CD8-positive, alpha-beta T cell (primary cell): ENCODE measurements at places on chromosomes 12 and 14.

DNA sequence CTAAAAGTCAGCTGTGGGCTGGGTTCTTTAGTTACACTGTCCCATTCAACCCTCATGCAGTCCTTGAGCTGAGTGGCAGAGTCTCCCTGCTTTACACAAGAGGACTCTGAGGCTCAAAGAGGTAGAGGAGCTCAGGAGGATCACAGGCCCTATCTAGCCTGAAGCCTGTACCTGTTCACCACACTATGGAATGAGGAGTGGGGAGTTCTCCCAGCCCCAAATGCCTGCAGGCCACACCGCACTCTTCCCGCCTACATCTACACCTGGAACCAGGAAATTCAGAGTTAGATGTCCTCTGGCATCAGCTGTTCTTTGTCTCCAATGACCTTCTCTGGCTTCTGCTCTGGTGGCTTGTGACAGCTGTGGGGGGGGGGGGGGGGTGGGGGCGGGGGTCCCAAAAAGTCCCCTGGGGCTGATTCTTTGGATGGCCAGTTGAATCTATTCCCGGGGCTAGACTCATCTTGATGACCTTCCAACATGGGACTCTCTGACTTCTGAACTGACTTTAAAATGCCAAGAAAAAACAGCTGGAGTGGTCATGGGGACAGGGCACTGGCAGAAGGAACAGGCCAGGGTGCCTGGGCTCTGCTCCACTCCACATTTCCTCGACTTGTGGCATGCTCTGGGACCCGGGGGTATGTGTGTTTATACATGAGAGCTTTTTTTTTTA lies 30.6 kb downstream of the RIN3 start:
- DNase-seq: no peak

DNA sequence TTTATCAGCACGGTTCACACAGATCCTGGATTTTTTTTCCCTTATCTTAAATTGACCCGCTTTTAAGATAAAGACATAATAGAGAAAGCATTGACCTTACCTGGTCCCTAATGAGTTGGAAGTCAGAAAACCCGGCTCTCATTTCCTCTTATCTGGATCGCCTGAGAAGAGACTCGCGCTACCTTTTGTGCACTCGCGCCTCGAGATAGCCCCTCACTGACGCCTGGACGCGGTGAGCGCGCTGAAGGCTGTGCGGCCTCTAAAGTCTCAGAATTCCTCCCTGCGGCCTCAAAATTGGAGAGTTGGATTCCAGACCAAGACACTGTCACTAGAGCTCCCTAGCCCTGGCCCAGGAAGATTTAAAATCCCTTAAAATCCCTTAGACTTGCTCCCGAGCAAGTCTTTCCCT lies 7.0 kb downstream of the NKX2-1 start:
- DNase-seq: no peak

DNA sequence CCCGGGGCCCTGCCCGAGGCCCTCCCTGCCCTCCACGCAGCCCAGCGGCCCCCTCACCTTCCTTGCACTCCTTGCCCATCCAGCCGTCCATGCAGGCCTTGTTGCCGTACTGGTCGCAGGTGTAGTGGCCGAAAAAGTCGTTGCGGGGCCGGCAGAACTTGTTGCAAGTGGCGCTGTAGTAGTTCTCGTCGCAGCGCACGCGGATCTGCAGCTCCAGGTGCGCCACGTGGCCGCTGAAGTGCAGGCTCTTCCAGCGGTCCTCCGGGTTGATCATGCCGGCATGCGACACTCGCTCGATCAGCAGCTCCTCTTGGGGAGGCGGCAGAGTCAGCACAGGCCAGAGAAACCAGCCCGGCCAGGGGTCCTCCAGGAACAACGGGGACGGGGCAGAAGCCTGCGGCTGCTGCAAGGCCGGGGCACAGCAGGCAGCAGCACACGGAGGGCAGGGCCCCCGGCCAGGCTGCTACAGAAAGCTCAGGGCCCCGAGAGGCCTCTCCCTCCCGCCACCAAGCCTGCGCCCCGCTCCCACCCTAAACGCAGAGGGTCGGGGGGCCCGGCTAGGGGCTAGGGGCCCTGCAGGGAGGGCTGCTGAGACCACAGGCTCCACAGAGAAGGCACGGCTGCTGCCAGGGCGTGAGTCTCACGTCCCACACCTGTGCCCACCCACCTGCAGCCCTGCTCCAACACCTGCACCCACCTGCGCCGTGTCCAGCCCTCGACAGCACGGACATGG lies 12.7 kb downstream of the JAG2 start:
- DNase-seq: no peak

DNA sequence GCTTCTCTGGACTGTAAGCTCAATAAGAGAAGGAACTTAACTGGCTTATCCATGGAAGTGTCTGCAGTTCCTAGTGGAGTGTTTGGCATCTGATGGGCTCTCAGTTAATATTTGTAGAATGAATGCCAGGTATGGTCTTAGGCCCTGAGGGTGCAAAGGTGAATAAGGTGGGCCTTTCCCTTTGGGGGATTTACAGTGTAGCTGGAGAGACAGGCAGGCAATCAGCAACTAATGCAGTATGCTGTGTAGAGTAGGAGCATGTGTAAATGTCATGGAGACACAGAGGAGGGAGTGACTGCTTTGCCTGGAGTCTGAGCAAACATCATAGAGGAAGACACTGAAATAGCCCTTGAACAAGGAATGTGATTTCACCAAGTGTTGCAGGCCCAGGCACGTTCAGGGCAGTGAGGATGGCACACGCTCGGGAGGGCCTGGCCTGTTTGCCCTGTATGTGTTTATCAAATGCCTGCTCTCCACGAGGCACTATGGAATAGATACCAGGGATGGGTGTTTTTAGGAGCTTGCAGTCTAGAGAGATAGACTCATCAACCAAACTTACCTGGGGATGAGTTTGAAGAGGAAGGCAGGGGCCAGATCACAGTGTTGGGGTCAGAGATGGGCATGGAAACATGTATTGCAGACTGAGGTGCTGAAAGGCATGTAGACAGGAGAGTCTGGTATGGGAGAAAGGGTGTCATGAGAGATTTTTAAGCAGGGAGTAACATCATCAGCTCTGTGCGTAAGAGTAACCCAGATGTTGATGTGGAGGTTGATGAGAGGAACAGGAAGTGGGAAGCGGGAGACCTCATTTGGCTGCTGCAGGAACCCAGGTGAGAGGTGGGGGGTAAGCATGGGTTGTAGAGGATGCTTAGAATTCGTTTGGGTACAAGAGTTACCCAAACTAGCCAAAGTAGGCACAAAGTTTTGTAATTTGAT lies 54.1 kb downstream of the PLXNC1 start:
- DNase-seq: no peak

DNA sequence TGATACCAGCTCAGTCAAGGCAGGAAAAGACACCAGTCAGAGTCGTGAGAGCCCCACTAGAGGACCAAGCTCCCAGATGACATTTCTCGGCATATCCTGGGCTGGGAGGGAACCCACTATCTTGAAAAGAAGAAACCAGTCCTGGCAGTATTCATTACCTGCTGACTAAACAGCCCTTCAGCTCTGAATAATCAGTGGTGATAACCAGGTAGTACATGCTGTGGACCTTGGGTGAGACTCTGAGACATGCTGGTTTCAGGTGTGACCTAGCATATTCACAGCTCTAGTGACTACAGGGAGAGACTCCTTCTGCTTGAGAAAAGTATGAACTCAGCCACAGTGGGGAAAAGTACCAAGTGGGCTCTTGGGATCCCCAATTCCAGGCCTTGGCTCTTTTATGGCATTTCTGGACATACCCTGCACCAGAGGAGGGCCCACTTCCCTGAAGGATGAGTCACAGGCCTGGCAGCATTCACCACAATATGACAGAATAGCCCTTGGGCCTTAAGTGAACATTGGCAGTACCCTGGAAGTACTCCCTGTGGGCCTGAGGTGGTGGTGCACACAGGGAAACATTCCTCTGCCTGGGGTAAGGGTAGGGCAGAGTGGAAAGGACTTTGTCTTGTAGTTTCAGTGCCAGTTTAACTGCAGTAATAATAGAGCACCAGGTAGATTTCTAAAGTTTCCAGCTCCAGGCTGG lies 82.6 kb upstream of the SLC38A4 start:
- no peak for DNase-seq

DNA sequence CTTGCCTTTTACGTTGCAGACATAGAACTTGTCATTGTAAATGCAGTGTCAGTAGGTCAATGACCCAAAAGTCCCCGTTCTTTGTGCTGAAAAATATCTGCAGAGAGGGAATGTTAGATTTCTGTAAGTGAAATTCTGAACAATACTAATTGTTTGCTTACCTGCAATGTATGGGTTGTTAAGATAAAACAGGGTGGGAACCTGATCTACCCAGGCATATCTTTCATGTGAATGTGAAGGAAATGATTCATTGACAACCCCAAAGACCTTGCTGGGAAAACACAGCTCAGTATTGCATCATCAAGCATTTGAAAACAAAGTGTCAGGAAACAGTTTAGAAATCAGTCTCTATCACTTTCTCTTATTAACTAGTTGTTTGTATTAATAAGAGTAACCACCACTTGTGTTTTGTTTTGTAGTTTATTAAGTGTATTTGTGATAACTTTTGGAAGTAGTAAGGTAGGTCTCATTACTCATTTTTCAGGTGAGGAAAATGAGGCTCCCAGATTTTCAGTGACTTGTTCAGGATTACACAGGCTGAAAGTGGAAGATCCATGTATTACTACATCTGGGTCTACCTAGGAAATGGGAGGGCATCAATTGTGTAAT lies 57.9 kb upstream of the SLC38A2 start:
- DNase-seq: no peak

GRCh38 chr14:76537906-76538647 lies 162.1 kb downstream of the ESRRB start:
- DNase-seq: no peak

DNA sequence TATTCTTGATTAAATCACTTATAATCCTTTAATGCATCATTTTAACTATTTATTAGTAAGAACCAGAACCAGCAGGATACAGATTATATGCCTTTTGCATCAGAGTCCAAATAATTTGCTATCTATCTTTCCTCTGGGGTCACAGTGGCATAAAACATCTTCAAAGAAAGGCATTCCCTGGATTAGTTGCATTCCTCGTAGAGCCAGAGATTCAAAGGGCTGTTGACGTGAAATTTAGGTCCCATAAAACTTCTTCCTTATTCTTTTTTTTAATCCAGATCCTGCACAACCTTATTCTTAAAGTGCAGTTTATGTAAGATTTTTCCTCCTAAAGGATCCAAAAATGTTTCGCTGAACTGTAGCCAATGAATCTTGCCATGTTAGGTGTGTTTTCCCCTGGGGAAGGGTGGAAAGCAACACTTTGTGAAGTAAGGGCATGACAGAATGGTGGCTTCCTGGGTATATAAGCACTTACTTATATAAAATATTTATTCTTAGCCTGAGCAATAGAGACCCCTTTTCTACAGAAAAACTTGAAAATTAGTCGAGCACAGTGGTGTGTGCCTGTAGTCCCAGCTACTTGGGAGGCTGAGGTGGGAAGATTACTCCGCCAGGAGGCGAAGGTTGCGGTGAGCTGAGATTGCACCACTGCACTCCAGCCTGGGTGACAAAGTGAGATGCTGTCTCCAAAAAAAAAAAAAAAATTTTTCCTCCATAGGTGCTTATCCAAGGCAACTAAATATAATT lies 208.7 kb downstream of the PCNX1 start:
- DNase-seq: no peak

- DNase-seq: no peak
Observed at GRCh38 chr12:45348311-45348710, 132.4 kb downstream of the ANO6 start.

DNA sequence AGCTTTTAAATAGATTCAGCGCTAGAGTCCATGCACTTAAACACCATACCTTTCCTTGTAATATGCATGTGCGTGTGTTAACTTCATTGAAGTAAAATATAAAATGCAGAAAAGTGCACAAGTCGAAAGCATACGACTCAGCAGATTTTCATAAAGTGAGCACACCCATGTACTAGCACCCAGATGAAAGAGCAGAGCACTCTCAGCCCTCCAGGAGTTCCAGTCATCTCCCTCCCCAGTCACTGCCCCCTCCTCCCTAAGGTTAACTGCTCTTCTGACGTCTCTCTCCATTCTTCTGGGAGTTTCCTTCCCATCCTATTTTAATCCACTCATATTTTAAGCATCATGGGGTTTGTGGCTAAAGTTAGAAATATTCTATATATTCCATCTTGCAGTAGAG lies 20.2 kb downstream of the RDH12 start:
- DNase-seq: no peak

DNA sequence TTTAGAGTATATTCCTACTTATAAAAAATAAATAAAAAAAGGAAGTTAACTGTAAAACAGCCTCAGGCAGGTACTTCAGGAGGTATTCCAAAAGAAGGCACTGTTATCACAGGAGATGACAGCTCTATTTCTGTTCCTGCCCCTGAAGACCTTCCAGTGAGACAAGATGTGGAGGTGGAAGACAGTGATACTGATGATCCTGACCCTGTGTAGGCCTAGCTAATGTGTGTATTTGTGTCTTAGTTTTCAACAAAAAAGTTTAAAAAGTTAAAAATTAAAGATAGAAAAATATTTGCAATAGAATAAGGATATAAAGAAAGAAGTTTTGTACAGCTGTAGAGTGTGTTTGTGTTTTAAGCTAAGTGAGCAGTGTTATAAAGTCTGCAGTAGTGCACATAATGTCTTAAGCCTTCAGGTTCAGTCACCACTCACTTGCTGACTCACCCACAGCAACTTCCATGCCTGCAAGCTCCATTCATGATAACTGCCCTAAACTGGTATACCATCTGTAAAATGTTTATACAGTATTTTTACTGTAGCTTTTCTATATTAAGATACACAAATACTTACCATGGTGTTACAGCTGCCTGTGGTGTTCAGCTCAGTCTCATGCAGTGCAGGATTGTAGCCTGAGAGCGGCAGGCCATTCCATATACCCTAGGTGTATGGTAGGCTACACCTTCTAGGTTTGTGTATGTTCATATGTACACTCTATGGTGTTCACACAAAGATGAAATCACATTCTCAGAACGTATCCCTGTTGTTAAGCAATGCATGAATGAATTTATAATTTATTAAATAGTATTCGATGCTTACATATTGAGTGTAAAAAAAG lies 121.1 kb downstream of the ANO6 start:
- DNase-seq: no peak

- DNase-seq: no peak
Observed at GRCh38 chr12:88594780-88595179, 14.5 kb upstream of the KITLG start.

DNA sequence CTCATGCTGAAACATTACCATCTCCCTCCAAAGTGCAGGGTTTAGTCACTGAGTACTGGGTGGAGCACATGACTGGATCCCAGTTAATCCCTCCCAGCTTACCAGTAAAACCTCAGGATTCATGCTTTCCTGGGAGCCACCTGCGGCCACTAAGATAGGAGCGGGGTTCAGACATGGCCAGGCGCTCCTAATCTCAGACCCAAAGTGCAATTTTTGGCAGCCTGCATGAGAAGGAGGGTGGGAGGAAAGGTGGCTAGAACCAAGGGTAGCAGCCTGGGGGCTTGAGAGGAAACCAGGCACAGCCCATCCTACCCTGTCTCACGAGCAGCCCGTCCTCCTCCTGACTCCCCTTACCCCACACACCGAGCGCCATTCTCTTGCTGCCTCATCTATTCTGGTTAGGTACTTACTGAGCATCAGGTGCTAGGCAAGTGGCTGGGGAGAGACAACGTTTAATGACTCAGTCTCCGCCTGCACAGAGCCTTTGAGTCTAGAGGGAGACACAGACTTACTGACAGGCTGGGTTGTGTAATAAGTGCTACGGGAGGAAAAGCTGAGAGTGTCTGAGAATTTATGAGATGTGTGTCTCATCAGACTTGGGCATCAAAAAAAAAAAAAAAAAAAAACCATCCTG lies 9.9 kb downstream of the GPRC5A start:
- DNase-seq: no peak
